NK-92 treated with Interleukin-12 subunit alpha and Interleukin-12 subunit beta, amount 100 ng/mL, for 24 hours (cell line): ENCODE measurements at places on chromosomes 16 and 17.
A peak's percentile ranks its signal among the peaks of the same experiment; 100 is the strongest.

DNA sequence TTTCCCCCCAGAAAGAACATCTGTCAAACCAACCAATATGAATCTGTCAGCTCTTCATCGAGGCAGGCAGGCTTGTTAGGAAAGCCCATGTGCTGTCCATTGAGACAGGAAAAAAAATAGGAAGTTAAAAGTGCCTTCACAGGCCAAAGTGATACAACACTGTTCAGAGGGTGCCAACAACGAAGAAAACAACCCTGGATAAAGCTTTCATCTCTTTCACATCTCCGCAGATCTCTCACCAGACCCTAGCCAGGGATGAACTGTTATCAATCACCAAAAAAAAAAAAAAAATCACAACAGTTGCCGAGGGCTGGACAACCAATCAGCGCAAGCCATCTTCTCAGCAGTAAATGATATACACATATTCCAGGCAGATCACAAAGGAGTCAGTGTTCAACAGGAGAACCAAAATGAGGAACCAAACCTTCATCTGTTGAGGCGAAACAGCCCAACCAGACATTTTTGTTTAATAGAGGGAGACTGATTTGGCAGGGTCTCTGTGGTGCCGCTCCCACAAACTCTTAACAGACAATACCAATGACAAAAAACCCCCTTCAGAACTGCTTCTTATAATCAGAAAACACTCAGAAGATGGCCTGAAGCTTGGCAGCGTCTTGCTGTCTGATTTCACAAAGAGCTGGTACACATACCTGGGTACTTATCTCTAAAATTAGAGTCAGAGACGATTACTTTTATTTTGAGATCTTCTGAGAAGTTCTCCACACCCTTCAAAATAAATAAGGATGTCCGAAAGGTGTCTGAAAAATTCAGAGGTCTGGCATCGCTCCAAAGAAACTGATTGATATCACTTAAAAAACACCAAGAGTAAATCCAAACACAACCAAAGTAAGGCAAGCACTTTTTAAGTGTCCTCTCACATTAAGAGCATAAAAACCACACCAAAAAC lies 1.8 kb downstream of the MAP3K14 start:
- no peak for DNase-seq

DNA sequence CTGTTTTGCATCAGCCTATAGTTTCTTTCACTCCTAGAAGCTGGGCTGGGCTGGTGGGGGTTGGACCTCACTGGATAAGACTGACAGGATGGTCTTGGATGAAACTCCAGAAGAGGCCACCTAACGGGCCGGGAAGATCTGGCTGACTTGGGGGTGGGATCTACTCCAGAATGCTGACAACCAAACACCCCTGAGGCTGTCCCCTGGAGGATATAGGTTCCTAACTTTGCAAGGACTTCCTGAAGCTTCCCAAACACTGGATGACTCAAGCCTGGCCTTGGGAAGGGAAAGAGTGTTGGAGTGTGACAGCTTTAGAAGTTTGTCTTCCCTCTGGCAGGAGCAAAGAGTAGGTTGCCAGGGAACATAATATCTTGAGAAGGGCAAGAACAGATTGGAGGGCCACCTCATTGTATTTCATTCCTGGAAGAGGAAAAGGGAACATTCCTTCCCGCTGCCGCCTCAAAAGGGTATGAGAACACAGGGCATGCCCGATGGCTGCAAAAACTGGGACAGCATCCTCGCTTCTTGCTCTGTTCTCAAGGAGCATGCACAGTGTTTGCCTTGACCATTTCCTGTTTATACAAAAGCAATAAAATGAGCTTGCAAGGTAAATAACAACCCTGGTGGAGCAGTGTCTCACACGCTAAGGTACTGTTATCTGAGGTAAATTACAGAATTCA lies 6.8 kb upstream of the CYB5B start:
- DNase-seq, result no peak

GRCh38 chr17:43931062-43931571 lies 11.2 kb downstream of the PPY start:
- DNase-seq, result no peak

- DNase-seq, result no peak
Measured at GRCh38 chr16:70675851-70676513, 9.9 kb downstream of the MTSS2 start.

DNA sequence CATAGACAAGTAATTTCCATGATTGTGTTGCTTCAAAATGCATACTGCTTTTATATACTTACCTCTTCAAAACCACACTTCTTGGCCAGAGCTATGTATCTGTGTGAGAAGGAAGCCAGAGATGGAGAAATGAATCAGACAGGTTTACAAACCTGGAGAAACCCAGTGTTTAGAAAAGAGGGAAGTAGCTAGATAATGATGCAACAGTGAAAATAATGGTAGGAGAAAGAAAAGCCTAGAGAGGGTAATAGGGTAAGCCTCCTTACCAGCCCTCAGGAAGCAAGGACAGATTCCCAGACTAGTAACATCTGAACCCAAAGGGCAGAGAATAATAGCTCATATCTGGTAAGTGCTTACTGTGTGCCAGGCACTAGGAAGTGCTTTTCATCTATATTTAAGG lies 250.3 kb upstream of the CDH11 start:
- no peak for DNase-seq

DNA sequence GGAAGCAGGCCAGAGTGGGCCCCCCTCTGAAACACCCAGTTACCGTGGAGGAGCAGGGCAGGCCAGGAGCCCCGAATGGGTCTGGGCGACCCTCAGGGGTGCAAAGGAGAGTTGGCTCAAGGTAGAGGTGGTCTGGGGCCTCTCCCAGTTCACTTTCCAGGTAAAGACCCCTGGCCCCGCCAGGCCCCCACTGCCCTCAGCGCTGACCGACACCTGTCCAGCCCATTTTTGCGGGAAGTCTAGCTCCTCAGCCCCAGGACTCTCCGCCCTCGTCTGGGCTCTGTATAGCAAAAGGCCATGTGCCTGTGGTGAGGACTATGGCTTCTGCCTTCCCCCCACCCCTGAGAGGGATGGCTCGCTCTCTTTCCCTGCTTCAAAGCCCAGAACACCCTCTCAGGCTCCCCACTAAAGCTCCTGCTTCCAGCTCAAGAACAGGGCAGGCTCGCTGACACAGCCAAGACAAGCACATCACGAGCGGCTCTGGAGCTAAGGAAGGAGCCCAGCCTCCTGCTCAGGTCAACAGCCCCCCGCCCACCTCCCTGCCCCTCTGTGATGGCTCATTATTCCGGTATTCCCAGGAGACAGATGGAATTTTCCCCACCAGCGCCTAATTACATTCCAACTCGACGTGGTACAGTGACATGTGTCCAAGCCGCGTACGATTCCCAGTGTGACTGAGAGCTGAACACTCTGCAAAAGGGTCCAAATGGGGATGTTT lies 59.4 kb downstream of the RTN4RL1 start:
- no peak for DNase-seq

GRCh38 chr17:78159575-78160158 lies 8.7 kb upstream of the SYNGR2 start:
- no peak for DNase-seq

DNA sequence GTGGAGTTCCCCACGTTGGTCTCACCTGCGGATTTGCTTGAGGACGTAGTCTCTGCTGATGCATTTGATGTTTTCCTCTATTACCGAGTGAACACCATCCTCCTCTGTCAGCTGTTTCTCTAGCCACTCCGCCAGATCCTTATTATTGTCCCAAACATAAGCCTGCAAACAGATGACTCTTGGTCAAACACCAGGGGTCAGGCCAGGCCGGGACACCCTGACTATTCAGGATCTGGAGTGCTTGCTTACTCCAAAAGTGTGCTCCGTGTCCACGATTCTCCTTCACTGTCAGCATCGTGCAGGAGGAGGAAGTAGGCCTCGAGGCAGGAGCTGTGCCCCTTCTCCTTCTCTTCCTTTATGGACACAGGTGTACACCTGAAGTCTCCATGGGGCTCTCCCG lies 140.2 kb downstream of the AATF start:
- DNase-seq, result no peak

- DNase-seq, result no peak
Measured at GRCh38 chr16:87661561-87661960, 59.3 kb downstream of the JPH3 start.

GRCh38 chr16:30957456-30958174 lies at the start of gene SETD1A:
Gene SETD1A (plus strand): TSS chr16:30957754. CDS start chr16:30958732, 978 bp downstream.
- peak; percentile 94 for DNase-seq

DNA sequence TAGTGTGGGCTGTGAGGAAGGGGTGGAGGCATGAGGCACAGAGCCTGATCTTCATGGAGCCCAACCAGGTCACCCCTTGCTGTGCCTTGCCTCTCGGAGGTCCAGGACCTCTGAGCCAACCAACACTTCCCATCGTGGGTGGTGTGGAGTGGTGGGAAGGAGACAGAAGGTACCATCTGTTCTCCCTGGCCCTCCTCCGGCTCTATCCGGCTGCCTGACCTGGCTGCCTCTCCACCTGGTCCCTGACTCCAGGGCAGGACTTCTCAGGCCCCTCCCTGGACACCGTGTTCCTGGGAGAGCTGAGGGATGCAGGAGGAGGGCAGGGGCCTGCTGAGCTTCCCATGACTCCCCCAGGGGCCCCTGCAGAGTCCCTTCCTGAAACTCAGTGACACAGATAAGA lies 3.9 kb downstream of the PDK2 start:
- DNase-seq, result no peak

DNA sequence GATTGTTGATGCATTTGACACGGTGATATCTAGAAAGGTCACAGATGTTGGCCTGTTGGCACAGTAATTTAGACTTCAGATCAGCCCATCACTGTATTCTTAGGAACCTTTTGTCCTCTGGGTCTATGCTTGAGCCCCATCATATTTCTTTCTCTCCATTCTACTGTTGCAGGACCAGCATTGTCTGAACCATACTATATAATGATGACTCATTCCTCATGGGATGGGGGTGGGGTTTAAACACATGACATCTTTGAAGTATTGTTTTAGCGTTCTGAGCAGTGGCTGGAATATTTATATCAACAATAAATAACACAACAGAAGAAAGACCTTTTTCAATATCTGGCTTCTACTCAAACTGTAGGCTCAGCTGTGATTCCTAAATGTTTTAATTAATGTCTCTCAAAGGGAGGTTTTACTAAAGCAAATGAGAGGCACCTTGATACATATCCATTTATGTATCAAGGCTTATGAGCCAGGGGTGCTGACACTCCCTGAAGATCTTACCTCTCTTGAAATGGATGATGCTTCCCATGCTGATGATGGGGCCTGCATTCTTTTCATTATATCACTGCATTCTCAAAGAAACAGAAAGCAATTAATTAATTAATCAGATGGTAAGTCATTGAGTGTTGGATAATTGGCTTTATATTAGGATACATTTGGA lies 379.0 kb upstream of the GOT2 start:
- DNase-seq, result no peak

DNA sequence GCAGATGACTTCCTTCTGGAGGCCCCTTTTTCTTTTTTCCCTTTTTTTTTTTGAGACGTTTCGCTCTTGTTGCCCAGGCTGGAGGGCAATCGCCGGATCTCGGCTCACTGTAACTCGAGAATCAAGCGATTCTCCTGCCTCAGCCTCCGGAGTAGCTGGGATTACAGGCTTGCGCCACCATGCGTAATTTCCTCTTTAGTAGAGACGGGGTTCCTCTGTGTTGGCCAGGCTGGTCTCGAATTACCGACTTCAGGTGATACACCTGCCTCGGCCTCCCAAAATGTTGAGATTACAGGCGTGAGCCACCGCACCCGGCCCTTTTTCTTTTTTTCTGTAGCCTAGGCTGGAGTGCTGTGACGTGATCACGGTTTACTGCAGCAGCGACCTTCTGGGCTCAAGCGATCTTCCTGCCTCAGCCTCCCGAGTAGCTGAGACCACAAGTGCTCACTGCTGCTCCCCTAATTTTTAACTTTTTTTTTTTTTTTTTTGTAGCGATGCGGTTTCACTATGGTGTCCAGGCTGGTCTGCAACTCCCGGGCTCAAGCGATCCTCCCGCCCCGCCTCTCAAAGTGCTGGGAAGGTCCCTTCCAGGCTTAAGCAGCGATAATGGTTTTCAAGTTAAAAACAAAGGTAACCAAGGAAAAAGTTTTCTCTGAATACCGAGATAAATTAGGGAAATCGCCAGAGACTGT lies 956 bp upstream of the IST1 start:
- no peak for DNase-seq

- no peak for DNase-seq
Measured at GRCh38 chr17:47816947-47817346, 4.6 kb downstream of the OSBPL7 start.

- DNase-seq, result peak; percentile 65
Measured at GRCh38 chr16:85114909-85115567, 2.8 kb upstream of the CIBAR2 start.
